T47D (cell line): ENCODE measurements at places on chromosomes 1 and 21.
A peak's percentile ranks its signal among the peaks of the same experiment; 100 is the strongest.

DNA sequence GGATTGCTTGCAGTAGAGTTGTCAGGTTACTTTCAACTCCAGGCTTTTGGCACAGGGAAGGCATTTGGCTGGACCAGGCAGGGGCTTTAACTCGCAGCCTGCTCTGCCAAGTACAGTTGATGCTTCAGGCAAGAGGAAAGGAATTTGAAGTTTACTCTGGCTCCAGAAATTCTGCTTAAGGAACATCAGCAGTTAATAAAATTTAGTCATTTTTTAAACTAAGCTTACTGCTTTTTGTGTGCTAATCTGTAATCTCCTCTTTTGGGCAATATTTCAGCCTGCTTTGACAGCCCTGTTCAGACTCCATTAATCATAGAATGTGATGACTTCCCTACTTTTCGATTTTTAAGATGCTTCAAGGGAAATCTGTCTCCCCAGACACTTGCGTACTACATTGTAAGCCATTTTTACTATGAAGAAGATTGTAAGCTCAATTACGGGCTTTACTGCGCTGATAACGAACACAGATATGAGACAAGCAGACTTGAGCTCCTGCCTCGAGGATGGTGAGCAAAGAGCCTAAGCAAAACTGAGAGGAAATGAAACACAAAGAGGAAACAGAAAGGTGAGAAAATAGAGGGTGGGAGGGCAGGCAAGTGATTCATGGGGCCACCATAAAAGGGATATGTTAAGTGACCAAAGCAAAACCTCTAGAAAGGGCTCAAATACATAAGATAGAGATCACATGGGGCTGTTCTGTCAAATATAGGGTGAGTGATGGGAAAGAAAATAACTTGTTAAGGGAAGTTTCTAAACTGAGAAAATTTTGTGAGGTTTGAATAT, 76.6 kb upstream of the VAV3 start:
- DNase-seq, result no peak

DNA sequence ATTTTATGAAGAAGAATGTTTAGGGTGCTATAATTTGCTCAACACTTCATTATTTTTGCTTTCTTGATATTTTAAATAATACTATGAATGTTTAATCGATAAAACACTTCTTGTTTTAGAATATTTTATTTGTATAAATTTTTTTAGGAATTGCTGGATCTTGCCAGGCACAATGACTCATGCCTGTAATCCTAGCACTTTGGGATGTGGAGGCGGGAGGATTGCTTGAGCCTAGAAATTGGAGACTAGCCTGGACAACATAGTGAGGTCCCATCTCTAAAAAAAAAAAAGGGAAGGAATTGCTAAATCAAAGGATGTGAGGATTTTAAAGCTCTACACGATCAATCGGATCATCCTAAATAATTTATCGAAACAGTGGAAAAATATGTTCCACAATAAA, 17.6 kb downstream of the RNF11 start:
- DNase-seq, result no peak

DNA sequence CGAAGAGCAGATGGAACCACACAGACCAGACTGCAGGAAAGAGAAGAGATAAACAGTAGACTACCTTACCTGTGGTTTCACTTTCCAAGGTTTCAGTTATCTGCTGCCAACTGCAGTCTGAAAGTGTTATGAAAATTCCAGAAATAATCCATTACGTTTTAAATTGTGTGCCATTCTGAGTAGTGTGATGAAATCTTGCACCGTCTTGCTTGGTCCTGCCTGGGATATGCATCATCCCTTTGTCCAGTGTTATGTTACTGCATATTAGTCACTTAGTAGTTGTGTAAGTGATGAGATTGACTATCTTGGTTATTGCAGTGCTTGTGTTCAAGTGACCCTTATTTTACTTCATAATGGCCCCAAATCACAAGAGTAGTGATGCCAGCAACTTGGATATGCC, 33.9 kb downstream of the DNAJC6 start:
- no peak for DNase-seq

DNA sequence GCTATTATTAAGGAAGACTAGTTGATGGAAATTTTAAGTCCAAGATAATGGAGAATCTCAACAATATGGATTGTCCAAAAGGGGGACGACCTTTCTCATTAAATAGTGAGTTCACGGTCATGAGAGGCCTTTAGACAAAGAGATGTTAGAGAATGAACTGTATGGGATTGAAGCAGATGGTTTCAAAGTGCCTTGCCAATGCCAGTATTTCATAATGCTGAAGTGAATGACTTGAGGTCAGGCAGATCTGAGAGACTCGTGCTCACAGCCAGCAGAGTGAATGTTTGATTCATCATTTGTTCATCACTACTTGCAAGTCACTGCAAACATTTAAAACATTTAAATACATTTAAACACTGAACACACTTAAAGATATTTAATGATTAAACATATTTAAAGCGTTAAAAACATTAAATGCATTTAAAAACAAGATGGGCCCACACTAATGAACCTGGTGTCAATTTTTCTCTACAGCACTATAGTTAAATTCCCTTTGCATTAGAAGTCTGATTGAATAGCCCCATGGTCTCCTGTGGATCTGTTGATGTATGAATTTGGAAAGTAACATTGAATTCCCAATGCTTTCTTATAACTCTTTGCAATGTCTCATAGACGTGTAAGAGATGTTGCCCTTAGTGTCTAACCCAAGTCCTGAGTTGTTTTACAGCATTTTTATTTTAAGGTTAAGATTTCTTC, 80.7 kb downstream of the TGFB2 start:
- DNase-seq, result no peak

- no peak for DNase-seq
Observed at GRCh38 chr1:147270721-147271120, 28.2 kb downstream of the CHD1L start.

GRCh38 chr1:109641078-109641740, 14.7 kb upstream of the GSTM4 start:
- no peak for DNase-seq

GRCh38 chr1:115771094-115771846, 2.8 kb upstream of the CASQ2 start:
- no peak for DNase-seq

- peak; percentile 41 for DNase-seq
Observed at GRCh38 chr1:68321084-68321685, 88.9 kb upstream of the WLS start.

DNA sequence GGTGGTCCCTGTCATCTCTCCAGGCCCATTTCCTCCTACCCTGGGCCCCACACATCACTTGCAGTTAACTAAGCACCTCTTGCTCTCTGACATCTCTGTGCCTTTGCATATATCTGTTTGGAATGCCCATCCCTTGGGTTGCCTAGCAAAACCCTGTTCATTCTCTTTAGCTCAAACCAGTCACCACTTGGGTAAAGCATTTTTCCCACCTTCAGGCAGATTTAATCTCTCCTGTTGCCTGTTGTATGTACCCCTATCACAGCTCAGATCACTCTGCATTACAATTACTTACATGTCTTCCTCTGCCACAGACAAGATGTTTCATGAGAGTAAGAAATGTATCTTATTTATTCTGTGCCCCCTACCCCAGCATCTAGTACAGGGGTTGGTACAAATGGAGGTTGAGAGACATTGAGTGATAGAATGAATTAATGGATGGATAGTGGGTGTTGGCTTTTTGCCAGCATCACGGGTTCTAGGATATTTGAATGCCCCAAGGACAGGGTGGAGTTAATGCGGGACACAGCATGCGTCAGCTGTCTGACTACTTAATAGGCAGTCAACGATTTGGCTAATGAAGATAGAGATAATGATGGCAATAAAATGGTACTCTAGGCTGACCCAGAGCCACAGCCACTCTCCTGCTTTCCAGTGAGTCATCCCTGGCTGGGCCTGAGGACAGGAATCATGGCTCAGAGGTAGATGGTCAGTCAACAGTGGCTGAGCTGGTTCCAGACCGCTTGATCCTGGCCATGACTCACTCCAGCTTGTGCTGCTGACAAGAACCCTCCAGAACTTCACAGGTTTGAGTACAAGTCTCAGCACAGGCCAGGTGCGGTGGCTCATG, 6.5 kb downstream of the NR0B2 start:
- DNase-seq, result peak; percentile 46

GRCh38 chr1:159880430-159880829, 18.0 kb upstream of the VSIG8 start:
- no peak for DNase-seq

GRCh38 chr1:44945967-44946366, 40.4 kb downstream of the EIF2B3 start:
- DNase-seq, result no peak

- DNase-seq, result no peak
Observed at GRCh38 chr1:19071674-19072281, 115.3 kb upstream of the IFFO2 start.

GRCh38 chr1:12087797-12088314, 24.8 kb downstream of the TNFRSF8 start:
- DNase-seq, result no peak

- DNase-seq, result no peak
Observed at GRCh38 chr1:1270813-1271212, 2.8 kb downstream of the UBE2J2 start.

DNA sequence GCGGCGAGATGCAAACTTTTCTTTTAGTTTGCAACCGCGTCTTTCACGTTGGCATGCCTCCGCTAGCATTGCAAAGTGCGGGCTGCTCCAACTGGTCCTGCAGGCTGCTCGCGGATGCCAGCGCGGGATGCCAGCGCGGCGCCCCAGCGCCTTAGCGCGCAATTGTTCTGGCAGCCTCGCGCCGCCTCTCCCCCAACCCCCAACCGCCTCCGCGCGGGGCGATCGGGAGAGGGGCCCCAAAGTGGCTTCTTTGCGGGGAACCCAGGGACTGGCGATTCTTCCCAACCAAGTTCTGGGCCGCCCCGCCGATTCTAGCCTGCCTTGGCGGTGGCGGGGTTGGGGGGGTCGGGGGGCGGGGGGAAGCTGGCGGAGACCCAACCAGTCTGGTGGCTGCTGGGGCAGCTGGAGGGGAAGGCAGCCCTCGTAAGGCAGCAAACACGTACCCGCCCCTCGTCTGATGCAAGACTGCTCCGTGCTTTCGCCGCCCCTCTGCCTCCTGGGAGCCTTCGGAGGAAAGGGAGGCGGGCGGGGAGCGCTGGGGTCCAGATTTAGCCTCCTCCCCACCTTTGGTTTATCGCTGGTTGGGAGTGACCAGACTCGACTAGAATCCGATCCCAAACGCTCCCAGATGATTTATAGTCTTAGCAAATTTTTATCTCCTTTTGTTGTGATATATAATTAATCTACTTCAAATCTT, 756 bp downstream of the PHGDH start:
- DNase-seq, result peak; percentile 17

DNA sequence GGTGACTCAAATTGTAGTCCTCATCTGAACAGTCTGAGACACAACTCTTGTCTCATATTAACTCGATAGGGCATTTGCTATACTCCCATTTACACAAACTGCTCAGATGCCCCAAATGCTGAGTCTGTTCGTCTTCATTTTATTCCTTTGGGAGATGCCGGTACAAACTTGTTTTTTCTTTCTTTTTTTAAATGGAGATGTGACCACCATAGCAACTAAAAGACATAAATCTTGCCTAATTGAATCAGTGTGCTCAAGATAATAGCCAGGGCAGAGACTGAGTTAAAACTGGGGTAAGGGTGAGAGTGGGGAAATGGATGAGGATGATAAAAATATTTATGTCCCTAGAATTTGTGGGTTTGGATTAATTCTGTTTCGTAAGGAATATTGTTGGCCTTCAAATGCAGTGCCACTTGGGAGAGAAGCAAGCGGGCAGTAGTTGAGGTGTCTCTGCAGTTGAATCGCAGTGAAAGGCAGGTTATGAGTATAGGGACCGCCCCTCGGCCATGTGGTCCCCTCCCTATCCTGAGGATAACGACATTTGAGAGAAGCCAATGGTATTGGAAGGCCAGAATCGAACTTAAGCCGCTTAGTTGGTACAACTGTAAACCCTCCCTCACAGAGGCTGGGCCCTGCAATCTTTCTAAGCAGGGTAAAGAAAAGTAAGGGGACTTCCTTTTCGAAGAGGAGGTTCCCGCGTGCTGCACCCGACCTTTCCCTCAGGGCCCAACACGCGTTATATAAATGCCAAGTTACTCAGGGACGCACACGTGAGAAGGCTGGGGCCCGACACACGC, 859 bp upstream of the LRRC8B start:
- peak; percentile 61 for DNase-seq

DNA sequence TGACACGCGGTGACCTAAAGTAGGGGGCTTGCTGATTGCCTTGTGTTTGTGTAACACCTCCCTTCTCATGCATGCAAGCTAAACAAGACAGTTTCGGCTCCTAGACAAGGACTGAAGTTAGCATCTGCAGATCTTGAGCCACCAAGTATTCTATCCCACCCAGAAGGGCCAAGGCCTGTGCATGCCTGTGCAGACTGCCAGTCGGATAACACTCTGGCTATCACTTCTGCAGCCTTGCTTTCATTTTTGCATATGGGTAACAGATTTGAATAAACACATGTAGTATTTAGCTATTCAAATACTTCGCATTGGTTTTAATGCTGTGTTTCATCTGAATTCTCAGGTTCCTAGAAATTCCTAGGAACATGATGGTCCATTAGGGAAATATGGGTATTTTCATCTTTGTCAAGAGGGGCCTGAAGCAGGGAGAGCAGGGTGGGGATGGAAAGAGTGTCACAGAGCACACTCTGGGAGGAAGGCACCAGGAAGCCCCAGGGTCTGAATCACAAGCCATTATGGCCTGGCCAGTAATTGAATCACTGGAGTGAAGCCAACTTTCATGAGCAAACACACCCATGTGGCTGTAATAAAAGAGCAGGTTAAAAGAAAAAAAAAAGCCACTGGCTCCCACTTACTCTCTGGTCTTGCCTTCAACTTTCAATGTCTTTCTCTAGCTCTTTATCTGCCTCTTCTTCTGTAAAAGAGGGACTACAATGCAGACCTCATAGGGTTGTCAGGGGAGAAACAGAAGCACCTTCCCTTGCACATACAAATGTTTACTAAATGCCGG, 28.3 kb downstream of the GADD45A start:
- DNase-seq, result peak; percentile 12

DNA sequence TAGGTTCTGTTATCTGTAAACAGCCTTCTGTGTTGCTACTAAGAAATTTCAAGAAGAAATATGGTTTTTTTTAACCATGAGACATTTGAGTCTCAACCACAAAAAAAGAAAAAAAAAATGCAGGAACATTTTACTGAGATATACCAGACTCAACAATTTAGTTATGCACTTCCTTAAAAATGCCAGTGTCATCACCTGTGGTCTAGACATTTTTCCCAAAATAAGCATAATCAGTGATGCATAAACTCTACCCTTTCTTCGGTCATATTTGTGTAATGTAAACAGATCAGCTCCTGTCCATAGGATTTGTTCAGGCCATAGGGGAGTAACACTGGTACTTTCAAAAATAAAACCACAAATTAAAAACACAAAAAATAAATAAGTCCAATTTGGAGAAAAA, 122.6 kb upstream of the TNFSF4 start:
- DNase-seq, result no peak
